ENCODE measurements at places on chromosomes 13 and 19.

GRCh38 chr13:44819245-44819644 lies 170.0 kb downstream of the NUFIP1 start:
- DNase-seq = no peak

DNA sequence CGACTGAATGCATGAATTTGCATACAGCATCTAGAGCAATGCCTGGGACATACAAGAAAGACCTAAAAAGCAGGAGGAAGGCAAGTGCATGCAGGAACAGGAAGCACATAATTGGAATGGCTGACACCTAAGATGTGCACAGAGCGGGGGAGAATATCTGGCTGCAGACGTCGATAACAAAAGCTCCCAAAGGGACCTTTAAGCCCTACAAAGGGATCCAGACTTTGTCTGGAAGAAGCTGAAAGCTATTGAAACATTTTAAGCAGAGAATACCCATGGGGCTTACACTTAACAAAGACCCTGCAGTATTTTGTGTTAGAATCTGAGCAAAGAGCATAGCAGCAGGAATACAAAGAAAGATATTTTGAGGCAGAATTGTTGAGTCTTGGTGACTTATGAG lies 107.4 kb upstream of the CLDN10 start:
- DNase-seq = no peak

DNA sequence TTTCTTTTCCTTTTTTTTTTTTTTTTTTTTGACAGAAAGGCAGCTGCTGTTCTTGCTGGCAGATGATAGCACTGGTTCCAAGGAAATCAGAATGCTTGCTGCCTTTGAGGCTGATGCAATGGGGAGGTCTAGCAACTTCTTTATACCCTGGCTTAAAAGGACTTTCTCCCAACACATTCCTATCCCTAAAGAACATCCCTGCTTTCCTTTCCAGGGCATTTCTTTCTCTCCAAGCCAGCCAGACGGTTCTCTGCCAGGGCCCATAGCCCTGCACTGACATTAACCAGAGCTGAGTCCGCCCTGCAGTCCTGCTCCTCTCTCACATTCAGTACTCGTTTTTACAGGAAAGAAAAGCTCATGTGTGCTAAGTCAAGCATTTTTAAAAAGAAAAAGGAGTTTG lies 133.9 kb upstream of the WASF3 start:
- DNase-seq = no peak

DNA sequence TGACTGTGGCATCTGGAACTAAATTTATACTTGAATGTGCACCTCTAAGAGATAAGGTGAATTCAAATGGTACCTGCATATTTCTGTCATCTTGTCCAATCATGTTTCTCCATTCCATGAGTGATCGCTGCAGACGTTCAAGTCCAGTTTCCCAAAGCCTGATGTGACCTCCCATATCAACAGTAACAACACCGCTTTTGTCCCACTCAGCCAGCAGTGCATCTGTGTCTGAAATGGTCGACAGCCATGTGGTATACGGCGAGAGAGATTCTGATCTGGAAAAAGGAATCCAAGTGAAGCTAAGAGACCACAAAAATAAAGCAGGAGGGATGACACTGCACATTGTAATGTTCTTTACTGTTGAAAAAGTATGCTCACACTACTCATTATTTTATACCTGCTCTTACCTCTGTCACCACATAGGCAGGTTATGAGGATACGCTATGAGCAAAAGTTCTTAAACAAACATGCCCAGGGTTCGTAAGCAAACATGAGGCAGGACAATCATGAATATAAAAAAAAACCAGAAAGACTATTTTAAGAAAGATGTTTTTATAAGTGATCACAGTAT lies 213.6 kb downstream of the RGCC start:
- DNase-seq = no peak

DNA sequence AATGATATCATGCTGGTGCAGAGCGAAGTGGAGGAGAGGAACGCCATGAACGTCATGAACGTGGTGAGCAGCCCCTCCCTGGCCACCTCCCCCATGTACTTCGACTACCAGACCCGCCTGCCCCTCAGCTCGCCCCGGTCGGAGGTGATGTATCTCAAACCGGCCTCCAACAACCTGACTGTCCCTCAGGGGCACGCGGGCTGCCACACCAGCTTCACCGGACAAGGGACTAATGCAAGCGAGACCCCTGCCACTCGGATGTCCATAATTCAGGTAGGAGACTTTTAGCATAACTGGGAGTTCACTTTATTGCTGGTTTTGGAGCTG lies 3.3 kb downstream of the PCDH17 start:
- no peak for DNase-seq

Measured in fibroblast of skin of left quadriceps (primary cell).